ENCODE measurements at places on chromosomes 16 and 17.

DNA sequence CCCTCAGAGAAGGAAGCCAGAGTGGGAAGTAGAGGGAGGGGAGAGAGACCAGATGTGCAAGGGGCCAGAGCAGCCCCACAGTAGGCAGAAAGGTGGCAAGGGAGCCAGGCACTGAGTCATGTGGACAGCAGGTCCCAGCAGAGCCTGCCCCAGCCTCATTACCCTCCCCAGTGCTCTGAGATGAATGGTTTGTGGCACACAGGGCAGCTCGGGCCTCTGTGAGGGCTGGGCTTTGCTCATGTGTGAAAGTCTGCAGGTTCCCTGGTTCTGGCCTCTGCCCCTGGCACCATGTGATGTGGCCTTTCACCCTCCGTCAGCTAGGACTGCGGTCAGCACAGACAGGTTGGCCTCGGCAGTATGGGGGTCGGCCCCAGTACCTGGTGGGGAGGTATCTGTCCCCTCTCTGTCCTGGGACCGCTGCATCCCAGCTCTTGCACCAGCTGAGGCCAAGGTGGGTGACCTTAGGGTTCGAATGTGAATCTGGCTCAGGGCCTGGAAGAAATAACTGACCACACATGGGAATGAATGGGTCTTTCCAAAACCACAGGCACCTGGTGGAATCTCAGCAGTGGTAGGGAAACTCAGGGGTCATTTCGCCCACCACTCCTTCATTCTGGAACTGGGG lies 8.9 kb downstream of the LRRC75A start:
- DNase-seq, result no peak

DNA sequence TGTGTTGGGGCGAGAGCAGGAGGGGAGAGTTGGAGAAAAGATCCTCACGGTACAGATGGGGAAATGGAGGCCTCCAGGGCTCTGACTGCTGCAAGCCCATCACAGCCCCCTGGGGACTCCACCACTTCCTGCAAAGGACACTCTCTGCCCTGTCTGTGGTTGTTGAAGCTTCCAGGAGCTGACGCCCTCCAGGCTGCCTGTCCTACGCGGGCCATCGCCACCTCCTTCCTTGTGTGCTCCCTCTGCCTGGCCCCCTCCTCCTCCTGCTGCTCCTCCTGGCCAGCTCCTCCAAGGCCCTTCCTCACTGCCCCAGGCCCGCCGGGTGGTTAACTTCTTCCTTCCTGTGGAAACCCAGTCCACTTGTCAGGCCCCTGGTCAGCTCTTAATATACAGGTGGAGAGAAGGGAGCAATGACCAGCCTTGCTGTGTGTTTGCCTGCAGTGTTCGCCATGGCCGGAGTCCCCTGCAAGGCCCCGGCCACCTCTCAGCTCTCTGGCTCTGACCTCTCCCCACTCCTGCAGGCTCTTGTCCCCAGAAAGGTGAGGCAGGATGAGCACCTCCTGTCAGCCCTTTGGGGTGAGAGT lies 18.4 kb upstream of the STAC2 start:
- no peak for DNase-seq

DNA sequence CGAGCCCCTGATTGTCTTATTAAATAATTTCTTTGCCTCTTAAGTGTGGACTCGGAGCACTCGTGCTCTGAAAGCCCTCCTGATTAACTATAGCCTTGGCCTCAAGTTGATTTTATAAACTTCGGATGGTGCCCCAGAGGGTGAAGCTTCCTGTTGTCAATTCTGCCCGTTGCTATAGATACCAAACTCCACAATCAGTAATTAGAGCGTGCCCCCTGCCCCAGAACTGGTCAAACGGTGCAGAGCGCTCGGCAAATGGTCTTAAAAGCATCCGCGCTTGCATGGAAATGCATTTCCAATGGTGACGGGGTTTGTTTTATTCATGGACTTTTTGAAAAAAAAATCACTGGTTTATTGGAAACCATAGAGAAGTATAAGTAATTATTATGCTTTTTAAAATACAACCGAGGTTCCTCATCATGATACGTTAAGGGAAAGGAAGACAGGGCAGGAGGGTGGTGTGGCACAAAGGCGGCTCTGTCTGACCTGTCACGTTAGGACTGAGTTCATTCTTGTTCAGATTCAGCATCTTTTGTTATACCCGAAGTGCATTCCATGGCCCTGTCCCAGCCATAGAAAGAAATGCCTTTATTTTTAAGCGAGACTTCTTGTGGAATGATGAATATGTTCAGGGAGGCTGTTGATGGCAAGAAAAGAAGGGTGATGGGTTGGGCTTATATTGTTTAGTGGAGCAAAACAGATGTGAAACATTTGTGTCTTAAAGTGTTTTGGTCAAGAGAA lies 476.4 kb downstream of the MAF start:
- DNase-seq, result no peak

- DNase-seq, result no peak
Observed at GRCh38 chr16:67161595-67162058, 1.9 kb downstream of the FBXL8 start.

- no peak for DNase-seq
Observed at GRCh38 chr17:29748400-29748799, 125.7 kb upstream of the CORO6 start.

- DNase-seq, result no peak
Observed at GRCh38 chr16:81740169-81740568, 38.9 kb upstream of the PLCG2 start.

DNA sequence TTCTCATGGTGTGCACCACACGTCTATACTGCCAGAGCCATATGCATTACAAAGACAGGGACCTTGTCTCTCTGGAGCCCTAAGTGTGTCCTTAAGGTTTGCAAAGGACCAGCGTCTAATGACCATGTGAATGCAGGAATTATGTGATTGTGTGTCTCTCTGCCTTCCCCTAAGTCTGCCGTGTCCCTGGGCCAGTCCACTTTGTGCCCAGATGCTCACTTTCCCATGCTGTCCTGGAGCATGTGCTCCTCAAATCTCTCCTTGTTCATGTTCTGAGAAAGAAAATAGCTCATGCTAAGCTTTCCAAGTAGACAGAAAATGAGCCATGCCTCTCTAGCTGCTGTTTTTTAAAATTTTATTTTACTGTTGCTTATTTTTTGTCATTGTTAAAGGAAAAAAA lies 125.5 kb downstream of the RBFOX1 start:
- no peak for DNase-seq
